GM23338 (cell line): ENCODE measurements at places on chromosomes 16 and 17. TPM values are rescaled to one million over a fixed set of nuclear protein-coding genes. Genes with fewer than 3 reads are reported as not detected.

The CDK3 gene
- 5.9 and 10.2 TPM in 2 replicates for total RNA-seq

The SHISA6 gene
- 0.52 TPM in 1 of 2 replicates, not detected in the other for total RNA-seq

The SPHK1 gene
- total RNA-seq: 3.2 and 7.4 TPM in 2 replicates

GRCh38 chr17:27578718-27579085 lies 52.3 kb upstream of the LGALS9 start:
- no peak for DNase-seq
- no peaks in the 10 kb centered on the region for H3K27me3 ChIP-seq
- H3K36me3 ChIP-seq: no peaks in the 10 kb centered on the region
- no peak overlapping the region for H3K27ac ChIP-seq

DNA sequence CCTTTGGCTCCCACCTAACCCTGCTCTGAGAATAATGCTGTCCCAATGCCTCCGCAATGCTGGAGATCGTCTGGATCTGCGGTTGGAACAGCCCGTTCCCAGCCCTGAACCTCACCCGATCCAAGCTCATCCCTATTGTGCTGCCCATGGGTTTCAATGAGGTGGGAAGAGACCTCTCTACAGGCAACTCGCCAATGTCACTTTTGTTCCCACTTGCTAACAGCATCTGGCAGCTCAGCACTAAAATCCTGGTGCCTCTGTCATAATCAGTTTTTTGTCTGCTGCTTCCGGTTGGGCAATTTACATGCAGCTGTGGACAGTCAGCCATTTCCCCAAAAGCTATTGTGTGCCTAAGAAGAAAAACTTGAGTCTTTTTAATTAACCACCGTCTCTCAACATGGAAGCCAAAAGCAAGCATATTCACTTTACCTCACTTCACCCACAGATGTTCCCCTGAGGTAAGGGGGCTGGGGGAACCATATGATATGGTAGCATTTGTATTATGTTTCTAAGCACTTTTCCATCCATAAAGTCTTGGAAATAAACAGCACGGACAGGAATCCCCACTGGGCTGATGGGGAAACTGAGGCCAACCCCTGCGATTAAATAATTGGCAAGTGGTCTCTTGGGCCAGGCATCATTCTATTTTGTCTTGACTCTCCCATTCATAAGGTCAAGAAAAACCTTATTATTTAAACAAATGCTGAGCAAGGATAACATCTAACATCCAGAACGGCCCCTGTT lies 159.2 kb upstream of the CDH5 start:
- no peaks in the 10 kb centered on the region for H3K36me3 ChIP-seq
- no peak overlapping the region for H3K27ac ChIP-seq
- no peak for DNase-seq
- H3K4me1 ChIP-seq: peaks cover 13% of the 10 kb centered on the region
- no peak overlapping the region for H3K4me3 ChIP-seq

DNA sequence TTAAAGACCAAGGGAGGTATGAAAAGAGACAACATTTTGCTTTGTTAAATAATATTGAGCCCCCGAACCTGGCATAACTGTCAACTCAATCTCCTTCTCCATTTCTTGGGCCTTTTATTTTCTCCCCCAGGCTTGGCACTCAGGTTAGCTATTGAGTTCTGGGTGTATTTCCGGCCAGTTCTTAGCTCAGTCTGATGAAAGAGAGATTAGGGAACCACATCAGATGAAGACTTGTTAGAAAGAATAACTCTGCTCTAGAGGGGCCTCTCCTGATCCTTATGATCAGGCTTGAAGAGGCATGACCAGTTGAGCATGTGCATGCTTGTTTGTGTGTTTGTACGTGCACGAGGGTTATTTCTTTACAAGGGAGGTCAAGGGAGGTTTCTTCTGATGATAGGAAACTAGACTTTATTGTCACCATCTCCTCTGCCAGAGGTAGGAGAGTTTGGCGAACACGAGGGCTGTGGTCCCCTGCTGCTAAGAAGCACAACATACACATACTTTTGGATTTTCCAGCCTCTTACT lies 29.2 kb upstream of the HS3ST2 start:
- H3K4me3 ChIP-seq: no peak overlapping the region
- H3K27ac ChIP-seq: no peak overlapping the region
- H3K27me3 ChIP-seq: no peaks in the 10 kb centered on the region
- peaks cover 13% of the 10 kb centered on the region for H3K4me1 ChIP-seq
- no peaks in the 10 kb centered on the region for H3K36me3 ChIP-seq

- DNase-seq: peak; percentile 95
- no peaks in the 10 kb centered on the region for H3K27me3 ChIP-seq
- no peak within 1 kb of the TSS for H3K27ac ChIP-seq
- H3K36me3 ChIP-seq: no peaks in the 10 kb centered on the region
Measured at GRCh38 chr16:66961065-66961744, at the start of gene CES3. Gene CES3 (plus strand): TSS chr16:66961266. CDS start chr16:66961308, 42 bp downstream.

DNA sequence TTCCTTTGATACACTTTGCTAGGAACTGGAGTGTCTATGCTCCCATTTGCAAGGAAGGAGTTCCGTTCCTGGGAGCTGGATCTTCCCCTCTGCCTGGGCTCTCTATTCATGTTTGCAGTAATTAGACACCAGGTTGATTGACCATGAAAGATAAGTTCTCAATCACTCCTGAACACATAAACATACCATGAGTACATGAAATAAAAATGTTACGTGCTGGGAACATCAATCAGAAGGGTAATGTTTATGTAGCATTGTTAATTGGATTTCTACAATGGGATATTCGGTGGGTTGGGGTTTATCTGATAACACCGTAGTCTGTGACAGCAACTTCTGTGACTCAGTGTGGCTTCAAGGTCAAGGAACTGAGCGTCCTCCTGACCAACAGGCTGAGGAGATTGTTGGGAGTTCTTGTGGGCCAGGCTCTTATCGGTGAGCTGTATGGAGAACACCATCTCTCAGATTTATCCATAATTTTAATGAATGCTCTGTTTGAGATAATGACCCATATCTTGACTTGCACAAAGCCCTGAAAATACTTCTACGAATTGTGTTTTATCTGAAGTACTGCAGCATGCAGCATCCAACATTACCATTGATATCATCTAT lies 136.4 kb downstream of the NPIPB5 start:
- no peak overlapping the region for H3K27ac ChIP-seq
- H3K36me3 ChIP-seq: no peaks in the 10 kb centered on the region
- H3K4me1 ChIP-seq: peaks cover 6% of the 10 kb centered on the region
- DNase-seq: no peak

DNA sequence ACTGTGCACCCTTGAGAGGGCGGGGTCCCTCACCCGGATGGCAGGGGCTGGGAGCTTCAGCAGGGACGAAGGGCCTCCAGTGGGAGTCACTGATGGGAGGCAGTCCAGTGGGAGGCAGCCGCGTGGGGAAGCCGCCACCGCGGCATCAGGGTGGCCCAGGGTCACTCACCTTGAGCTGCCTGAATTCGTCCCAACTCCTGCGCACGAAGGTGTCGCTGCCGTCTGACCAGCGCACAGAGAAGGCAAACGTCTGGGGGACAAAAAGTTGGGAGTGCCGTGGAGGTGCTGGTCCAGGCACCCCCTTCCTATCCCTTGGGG lies 540 bp downstream of the NOXO1 start:
- H3K27ac ChIP-seq: no peak overlapping the region
- no peak for DNase-seq
- H3K4me3 ChIP-seq: peak overlapping the region; percentile 68
- H3K27me3 ChIP-seq: peaks cover 36% of the 10 kb centered on the region
- peaks cover 21% of the 10 kb centered on the region for H3K4me1 ChIP-seq

DNA sequence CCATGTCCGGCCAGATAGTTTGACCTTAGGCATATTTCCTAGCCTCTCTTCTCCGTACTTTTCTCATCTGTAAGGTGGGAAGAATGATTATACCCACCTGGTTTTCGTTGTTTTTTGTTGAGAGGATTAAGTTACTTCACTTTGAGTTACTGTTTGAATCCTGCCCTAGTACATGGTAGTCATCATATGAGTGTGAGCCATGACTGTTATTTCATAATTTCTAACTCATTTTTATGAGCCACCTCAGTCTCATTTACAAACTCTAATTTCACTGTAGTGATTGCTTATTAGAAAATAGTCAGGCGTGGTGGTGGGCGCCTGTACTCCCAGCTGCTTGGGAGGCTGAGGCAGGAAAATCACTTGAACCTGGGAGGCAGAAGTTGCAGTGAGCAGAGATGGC lies 45.1 kb downstream of the YPEL2 start:
- H3K27me3 ChIP-seq: no peaks in the 10 kb centered on the region
- H3K27ac ChIP-seq: no peak overlapping the region
- no peak overlapping the region for H3K4me3 ChIP-seq
- no peaks in the 10 kb centered on the region for H3K36me3 ChIP-seq
- DNase-seq: no peak

DNA sequence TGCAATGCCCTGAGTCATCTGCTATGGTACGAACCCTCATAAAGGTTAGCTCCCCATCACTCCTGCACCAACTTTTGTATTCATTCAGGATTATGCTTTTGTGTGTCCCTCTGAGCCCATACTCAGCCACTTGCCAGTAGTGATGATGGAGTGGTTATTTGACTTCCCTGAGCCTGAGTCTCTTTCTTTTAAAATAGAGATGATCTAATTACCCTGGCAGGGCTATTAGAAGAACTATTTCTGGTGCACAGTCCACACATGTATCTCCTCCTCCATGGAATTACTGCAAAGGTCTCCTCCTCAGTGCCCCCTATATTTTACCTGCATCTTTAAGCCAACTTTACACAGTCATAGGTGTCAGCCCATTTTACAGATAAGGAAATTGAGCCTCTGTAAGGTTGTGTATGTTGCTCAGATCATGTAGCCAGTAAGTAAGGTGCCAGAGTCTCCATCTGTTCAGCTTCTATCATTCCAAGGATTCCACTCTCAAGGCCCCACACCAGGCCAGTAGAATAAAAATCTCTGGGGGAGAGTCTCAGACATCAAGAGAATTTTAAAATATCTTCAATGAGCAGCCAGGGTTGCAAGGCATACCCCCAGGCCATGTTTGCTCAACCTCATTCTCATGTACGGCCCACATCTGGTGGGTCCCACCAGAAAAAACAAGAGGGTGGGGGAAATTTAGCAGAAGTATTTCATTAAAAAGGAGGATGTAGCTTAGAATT lies 333.7 kb upstream of the HSBP1 start:
- H3K27ac ChIP-seq: no peak overlapping the region
- no peaks in the 10 kb centered on the region; the same call in 1 of the 2 replicates for H3K4me1 ChIP-seq
- H3K36me3 ChIP-seq: no peaks in the 10 kb centered on the region
- no peaks in the 10 kb centered on the region for H3K27me3 ChIP-seq
- no peak for DNase-seq

DNA sequence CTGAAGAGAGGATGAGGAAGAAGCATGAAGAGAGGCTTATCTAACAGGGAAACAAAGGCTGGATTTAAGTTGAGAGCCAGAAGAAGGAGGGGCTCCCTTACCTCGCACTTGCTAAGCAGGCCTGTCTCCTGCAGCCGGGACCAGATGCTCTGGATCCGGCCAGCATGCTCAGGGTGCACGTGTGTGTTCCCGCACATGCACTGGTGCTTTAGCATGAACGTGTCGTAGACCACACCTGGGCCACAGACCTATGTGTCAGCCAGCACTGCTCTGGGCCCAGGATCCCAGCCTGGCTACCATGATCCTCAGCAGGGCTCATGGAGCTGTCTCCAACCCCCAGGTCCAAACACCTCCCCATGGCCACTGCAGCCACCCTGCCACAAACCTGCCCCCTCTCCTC lies 14.4 kb downstream of the G6PC3 start:
- no peak for DNase-seq
- H3K27me3 ChIP-seq: no peaks in the 10 kb centered on the region
- peaks cover 16% of the 10 kb centered on the region for H3K4me1 ChIP-seq
- no peaks in the 10 kb centered on the region; the same call in 1 of the 2 replicates for H3K36me3 ChIP-seq

DNA sequence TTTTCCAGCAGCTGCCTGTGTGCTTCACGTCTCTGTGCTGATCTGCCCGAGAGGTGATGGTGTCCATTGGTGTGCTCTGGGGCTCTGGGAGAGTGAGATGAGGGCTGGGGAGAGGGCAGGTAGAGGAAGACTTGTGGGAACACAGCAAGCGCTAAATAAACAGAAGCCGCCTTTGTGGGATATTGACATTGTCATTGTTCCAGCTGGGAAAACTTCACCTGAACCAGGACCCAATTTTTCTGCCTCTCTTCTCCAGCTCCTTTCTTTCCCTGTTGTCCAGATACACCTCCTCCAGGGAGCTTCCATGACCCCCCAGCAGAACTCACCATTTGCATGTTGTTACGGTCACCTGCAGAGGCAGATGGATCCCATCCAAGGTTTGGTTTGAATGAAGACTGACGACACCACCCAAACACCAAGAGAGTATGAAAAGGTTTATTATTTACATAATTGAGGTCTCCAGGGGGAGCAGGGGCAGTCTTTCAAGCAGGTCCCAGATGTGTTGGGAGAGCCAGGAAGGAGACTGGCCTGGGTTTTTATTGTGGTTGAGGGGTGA lies 3.6 kb upstream of the ITGA3 start:
- DNase-seq: no peak
- H3K4me1 ChIP-seq: peaks cover 28% of the 10 kb centered on the region; the same call in 1 of the 2 replicates
- H3K36me3 ChIP-seq: no peaks in the 10 kb centered on the region
- no peak overlapping the region for H3K4me3 ChIP-seq

- no peaks in the 10 kb centered on the region for H3K27me3 ChIP-seq
- no peaks in the 10 kb centered on the region for H3K4me1 ChIP-seq
- no peak for DNase-seq
- no peak overlapping the region for H3K4me3 ChIP-seq
- H3K36me3 ChIP-seq: peaks cover 39% of the 10 kb centered on the region
Measured at GRCh38 chr16:74480150-74481029, 59.1 kb upstream of the CLEC18B start.

- peaks cover 12% of the 10 kb centered on the region; the same call in 1 of the 2 replicates for H3K4me1 ChIP-seq
- no peaks in the 10 kb centered on the region for H3K36me3 ChIP-seq
- H3K27me3 ChIP-seq: no peaks in the 10 kb centered on the region
- no peak overlapping the region for H3K27ac ChIP-seq
Measured at GRCh38 chr17:44599298-44600175, 42.3 kb downstream of the FZD2 start.

DNA sequence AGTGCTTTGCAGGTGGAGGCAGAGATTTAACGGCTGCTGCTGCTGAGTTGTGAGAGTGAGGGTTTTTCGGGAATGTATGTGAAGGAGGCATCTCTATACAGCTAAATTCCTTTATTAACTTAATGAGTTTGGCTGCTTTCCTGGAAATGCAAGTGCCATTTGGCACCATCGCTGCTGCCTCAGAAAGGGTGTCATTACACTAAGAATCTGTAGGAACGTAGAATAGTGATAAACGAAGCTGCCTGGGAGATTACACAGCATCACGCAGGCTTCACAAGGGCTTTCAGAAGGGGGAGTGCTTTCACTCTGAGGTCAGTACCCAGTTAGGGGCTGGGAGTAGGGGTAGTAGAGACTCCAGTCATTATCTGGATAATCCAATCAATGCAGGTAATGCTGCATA lies 14.1 kb upstream of the NLRP1 start:
- H3K27ac ChIP-seq: no peak overlapping the region
- no peaks in the 10 kb centered on the region for H3K4me1 ChIP-seq
- H3K27me3 ChIP-seq: no peaks in the 10 kb centered on the region
- H3K4me3 ChIP-seq: no peak overlapping the region
- no peaks in the 10 kb centered on the region for H3K36me3 ChIP-seq
